NCI-H2171 (cell line): ENCODE measurements at places on chromosomes 11 and 22.
A peak's percentile ranks its signal among the peaks of the same experiment; 100 is the strongest.

DNA sequence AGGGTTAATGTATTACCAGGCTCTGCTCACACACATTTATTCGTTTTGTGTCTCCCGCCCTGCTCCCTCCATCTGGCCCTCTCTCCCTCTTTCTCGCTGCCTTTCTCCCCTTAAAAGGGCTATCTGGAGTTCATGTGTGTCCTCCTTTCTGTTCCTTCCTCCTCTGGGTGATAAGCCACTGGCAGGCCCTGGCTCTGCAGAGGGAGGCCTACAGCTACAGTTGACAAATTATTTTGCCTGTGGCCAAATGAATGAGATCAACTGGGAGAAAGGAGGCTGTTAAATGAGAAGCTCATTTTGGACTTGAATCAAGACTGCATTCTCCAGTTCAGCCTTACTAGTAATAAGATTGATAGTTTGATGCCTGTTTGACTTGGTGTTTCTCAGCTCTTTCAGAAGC lies 17.5 kb upstream of the OPCML start:
- DNase-seq = no peak

GRCh38 chr11:115133475-115134209 lies 370.6 kb downstream of the CADM1 start:
- DNase-seq = no peak

GRCh38 chr11:10139656-10140055 lies 154.4 kb downstream of the SBF2 start:
- DNase-seq = no peak

- DNase-seq = no peak
Observed at GRCh38 chr11:112477581-112478317, 217.1 kb upstream of the PLET1 start.

DNA sequence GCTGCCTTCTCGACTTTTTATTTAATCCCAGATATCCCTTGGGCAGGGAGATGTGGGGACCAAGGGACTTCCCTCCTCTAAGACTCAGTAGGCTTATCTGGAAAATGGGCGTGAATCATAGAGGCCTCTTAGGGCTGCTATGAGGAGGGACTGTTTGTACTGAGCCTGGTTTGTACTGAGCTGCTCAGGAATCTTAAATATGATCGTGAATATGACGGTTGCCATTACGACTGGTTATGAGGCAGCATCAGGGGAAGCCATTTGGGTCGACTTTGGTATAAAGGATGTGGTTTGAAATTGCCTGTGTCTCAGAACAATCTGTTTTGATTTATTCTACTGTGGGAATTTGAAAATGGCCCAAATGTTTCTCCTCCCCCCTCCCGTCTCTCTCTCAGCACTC lies 20.6 kb downstream of the TSPAN18 start:
- no peak for DNase-seq

DNA sequence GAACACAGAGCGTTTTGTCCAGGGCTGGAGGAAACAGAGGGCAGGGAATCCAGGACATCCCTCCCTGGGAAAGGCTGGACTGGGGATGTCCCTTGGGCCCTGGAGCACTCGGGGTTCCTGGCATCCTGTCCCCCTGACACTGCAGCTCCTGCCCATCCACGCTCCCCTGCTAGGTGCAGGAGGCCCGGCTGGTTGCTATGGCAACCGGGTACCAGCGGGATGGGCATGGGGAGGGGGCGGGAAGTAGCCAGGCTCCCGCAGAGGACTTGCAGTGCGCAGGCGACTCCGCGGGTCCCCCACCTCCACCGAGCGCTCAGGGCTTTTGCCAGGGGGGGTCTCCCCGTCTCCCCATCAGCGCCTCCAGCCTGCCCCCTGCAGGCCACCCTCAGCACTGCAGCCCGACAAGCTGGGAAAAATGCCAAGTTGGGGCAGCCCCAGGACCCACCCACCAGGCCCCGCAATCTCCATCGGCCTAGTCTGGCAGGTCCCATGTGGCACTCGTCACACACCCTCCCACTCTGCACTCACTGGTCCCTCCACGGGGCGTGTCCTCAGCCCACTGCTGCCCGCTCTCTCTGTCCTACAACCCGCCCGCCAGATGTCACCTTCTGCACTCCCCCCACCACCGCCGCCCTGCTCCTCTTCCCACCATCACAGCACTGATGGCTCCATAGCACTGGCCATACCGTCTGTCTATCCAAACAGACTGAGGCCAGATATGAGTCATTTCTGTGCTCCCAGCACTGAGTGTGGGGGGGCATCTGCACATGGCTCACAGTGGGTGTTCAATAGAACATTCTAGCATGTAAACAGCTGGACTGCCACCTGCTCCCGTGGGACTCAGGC lies 31.5 kb downstream of the KIAA0930 start:
- no peak for DNase-seq

- DNase-seq = no peak
Observed at GRCh38 chr11:116109228-116109627, 605.0 kb upstream of the CADM1 start.

DNA sequence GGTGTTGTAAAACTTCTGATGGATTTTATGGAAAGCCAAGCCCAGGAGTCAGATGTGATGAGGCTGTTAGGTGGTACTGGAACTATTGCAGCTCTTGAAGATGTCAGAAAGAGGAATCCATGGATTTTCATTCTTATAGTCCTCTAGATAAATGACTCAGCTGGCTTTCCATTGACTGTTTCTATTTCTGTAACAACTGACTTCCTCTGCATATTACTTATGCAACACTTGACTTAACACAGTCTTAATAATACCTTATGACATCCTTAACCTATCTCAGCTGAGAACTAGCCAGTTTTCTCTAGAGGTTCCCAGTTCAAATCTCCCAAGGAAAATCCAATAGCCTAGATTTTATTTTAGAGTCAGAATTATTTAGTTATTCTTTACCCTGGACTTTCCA lies 263.8 kb downstream of the LUZP2 start:
- DNase-seq = no peak

DNA sequence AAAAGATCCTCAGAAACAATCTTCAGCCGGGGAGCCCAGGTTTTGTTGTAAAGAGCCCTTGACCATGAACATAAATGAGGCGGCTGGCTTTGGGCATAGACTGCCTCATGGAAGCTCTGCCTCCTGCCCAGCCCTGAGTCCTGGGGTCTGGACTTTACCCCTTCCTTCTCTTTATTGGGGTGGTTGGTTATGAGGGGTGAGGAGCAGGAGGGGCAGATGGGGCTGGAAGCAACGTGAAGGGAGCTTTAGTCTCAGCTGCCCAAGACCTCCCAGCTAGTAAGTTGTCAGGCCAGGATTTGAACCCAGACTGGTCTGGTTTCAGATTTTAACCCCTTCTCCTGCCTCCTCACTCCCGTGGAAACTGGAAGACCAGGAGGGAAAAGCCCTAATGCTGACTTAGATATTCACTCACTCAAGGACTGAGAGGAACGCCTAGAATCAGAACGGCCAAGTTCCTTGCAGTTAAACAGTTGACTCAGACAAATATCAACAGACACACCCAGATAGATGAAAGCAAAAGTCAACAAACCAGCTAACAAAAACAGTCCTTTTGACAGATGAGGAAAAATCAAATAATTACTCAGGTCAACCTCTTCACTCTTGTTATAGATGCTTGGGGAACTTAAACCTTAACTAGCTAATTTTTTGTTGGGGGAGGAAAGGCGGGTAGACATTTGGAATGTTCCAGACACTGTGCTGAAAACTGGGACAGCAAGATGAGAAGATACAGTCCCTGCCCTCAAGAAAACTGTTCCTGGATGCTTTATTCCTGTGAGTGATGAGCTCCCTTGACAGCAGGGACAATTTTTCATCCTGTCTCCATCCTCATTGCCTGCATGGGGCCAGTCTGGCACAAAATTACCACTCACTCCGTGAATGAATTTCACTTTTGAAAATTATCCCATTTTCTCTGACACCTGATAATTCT lies 20.8 kb upstream of the ARRB1 start:
- DNase-seq = no peak

- DNase-seq = no peak
Observed at GRCh38 chr11:117462183-117462863, 134.7 kb downstream of the CEP164 start.

GRCh38 chr11:92473736-92474135 lies 249.1 kb downstream of the FAT3 start:
- no peak for DNase-seq

DNA sequence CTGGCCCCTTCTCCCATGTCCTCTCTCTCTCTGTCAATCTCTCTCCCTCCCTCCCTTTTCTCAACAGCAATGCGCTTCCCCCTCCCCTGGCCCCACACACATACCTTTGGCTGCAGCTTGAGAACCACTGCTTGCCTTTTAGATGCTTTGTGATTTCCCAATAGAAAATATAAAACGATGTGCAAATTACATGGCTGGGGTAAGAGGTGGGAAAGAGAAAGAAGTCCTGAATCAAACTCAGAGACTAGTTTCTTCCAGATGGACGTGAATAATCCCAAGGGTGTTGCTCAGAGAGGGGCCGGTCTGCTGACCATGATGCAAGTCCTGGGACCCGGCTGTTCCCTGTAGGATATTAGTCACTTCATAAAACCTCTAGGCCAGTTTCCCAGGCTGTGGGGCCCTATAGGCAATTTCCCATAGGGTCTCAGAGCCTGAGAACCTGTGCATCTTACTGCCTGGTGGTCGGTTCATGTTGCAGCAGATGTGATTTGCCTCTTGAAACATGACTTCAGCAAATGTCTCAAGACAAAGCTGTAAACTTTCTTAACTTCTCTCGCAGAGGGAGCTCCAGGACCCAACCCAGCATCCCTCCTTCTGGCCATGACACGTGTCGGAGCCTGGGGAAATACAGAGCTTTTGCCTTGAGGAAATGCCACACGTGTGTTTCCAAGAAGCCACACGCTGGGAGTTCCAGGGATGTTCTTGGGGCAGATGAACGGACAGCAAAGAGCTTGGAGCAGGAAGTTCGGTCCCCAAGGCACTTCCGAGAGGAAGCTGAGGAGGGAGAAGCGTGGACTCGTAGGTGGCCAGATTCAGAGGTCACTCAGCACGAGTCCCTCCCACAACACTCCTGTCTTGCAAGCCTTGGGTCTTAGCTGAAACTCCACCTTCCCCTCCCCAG lies 34.5 kb upstream of the ETS1 start:
- no peak for DNase-seq

DNA sequence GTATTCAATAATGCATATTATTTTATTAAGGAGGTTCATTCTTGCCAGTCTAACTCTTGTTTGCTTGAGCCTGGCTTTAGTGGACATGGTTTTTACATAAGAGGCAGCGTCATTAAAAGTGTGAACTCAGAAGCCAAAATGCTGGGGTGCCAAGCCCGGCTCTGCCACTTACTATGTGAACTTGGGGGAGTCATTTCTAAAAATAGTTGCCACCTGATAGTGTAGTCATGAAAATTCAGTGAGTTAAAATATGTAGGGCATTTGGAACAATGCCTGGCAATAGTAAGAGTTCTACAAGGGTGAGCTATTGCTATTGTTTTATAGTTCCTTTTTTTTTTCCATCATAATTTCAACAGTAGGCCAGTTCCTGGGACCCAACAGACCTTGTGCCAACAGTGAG lies 49.9 kb downstream of the TENM4 start:
- no peak for DNase-seq

DNA sequence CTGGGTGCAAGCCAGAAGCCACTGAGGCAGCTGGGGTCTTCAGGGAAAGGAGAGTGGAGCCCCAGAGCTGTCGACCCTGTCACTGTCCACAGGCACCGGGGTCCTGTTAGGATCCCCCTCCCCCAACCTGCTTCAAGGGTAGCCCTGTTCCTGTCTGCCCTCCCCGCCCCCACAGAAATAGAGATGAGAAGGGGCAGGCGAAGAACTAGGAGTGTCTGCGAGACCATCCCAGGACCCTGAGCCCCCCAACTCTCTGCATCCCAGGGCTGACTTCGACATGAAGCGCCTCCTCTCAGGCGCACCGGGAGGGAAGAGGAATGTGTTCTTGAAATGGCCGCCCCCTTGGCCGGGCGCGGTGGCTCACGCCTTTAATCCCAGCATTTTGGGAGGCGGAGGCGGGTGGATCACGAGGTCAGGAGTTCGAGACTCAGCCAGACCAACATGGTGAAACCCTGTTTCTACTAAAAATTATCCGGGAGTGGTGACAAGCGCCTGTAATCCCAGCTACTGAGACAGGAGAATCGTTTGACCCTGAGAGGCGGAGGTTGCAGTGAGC lies 607 bp upstream of the ZNF70 start:
- no peak for DNase-seq

GRCh38 chr11:22341588-22341931 lies 3.4 kb downstream of the SLC17A6 start:
- no peak for DNase-seq

DNA sequence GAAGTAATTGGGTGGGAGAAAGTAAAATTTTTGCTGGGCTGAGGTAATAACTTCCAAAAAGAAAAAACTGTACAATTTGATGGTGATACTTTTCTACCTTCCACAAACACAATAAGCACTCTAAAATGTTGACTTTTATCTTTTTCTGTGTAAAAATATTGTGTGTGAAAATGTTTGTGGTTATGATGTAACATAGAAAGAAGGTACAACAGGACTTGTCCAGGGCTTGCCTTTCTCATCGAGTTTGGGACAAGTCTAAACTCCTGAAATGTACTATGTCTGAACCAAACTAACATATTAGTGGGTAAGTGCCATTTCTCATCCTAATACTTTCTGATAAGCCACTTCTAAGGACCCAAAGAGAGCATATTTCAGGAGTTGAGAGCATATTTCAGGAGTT lies 174.2 kb upstream of the PDGFD start:
- DNase-seq = no peak

DNA sequence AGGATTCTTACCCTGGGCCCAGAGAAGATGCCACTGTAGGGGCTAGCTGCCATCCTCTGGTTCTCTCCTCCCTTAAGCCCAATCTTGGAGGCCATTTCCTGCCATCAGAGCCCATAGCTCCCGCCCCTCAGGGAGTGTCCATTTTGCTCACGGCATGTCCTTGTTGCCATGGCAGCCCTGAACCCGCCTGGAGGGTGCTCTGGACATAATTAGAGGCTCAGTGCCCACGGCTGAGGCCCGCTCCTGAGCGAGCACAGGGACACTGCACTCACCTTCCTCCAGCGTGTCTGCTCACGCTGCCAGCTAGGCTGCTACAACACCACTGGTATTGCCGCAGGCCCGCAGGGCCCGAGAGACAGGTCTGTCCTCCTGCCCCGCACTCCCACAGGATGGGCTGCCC lies 11.1 kb upstream of the SUSD2 start:
- DNase-seq = no peak

- no peak for DNase-seq
Observed at GRCh38 chr22:24106385-24107381, 74.6 kb upstream of the SUSD2 start.

- DNase-seq = no peak
Observed at GRCh38 chr11:13348305-13348704, 70.7 kb downstream of the BMAL1 start.

DNA sequence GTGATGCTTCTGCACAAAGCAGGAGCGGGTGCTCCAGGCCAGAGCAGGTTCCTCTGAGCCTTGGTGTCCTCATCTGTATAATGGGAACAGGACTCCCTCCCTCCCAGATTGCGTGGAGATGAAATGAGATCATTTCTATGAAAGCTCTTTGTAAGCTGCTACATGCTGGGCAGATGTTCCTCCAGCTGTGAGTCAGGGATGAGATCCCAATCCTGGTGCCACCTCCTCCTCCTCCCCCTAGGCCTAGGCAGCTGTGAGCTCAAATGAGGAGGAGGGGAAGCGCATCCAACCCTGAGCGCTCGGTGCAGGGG lies 7.0 kb upstream of the CABP2 start:
- DNase-seq = no peak

GRCh38 chr11:91244912-91245311 lies 979.7 kb upstream of the FAT3 start:
- DNase-seq = peak; percentile 3
